ENCODE measurements at places on chromosomes 5 and 9. TPM values are rescaled to one million over a fixed set of nuclear protein-coding genes. Genes with fewer than 3 reads are reported as not detected.
A peak's percentile ranks its signal among the peaks of the same experiment; 100 is the strongest.

The CBY3 gene
- total RNA-seq, result not detected

GRCh38 chr5:41787265-41787664 is 83.0 kb downstream of the OXCT1 start:
- H3K4me3 ChIP-seq, result no peak overlapping the region
- H3K27ac ChIP-seq, result no peak overlapping the region
- peaks cover 6% of the 10 kb centered on the region for H3K36me3 ChIP-seq
- H3K4me1 ChIP-seq, result peaks cover 34% of the 10 kb centered on the region
- no peak for DNase-seq

DNA sequence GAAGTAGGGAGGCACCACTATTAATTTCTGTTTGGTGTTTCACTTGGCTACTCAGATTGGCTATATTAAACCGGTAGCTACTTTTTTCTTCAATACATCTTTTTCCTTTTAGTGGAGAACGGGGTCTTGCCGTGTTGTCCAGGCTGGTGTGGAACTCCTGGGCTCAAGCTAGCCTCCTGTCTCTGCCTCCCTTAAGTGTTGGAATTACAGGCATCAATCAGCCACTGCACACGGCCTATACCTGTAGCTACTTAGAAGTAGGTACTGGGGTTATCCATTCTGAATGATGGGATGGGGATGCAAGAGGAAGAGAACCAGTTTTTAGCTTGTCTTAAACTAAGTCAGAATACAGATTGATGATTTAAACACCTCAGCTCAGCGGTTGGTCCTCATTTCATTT is 1.7 kb downstream of the UBE2D2 start:
- peaks cover 3% of the 10 kb centered on the region for H3K36me3 ChIP-seq
- H3K4me3 ChIP-seq, result peak overlapping the region; percentile 98
- H3K27ac ChIP-seq, result peak overlapping the region; percentile 98

DNA sequence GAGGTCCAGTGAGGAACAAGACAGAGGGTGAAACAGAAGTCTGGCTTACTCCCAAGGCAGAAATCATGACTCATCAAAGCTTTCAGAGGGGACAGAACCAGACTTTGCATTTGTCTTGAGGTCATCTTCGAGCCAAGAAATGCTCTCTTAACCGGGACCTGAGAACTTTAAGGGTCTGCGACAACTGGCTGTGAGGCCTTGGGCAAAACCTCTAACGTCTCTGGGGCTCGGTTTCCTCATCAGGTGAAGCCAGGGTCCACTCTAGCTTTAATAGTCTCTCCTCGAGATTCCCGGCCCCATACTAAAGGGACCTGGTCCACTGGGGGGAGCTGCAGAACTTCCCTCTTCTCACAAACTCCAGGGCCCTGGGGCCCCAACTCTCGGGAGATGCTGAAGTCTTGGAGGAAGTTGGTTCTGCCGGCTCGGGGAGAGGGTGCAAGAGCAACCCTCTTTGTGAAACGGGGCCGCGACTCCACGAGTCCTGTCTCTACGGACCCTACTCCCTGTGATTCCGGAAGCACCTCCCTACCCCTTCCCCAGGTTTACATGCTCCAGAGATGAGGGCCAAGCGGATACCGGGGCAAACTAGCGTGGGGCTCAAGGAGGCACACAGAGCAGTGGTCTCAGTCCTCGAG is 2.6 kb downstream of the GLIS3 start:
- H3K36me3 ChIP-seq, result no peaks in the 10 kb centered on the region
- peak; percentile 65 for DNase-seq
- H3K27ac ChIP-seq, result peak overlapping the region; percentile 85
- peaks cover 7% of the 10 kb centered on the region for H3K27me3 ChIP-seq

The CCDC152 gene
- 0.80 TPM for total RNA-seq

Measured in left ventricle myocardium inferior (tissue), 1 donor.